ENCODE measurements at places on chromosomes 1 and 21. TPM values are rescaled to one million over a fixed set of nuclear protein-coding genes. Genes with fewer than 3 reads are reported as not detected.

Gene CCDC27
- not detected for total RNA-seq

Gene DNALI1
- total RNA-seq: 5.0 TPM

DNA sequence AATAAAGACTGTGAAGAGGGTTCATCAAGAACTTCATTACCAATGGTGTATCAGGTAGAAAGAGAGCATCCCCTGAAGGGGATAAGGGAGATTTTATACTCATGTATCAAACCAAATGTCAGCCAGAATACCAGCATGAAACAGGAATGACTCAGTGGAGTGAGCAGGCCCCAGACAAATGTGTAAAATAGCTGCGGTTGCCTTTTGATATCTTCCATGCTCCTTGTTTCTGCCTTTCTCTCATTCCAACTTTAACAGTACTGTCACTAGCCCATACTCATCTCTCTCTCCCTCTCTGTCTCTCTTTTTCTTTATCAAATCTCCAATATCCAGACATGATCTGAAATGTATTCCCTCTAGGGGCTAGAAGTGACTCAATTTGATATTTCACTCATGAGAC is 47.8 kb downstream of the GPR88 start:
- no peaks in the 10 kb centered on the region for H3K36me3 ChIP-seq
- no peak overlapping the region for H3K4me3 ChIP-seq
- H3K27ac ChIP-seq: no peak overlapping the region
- DNase-seq: peak; percentile 91

Gene FUCA1
- total RNA-seq: 8.7 TPM

Gene SLC35F3
- not detected for total RNA-seq

DNA sequence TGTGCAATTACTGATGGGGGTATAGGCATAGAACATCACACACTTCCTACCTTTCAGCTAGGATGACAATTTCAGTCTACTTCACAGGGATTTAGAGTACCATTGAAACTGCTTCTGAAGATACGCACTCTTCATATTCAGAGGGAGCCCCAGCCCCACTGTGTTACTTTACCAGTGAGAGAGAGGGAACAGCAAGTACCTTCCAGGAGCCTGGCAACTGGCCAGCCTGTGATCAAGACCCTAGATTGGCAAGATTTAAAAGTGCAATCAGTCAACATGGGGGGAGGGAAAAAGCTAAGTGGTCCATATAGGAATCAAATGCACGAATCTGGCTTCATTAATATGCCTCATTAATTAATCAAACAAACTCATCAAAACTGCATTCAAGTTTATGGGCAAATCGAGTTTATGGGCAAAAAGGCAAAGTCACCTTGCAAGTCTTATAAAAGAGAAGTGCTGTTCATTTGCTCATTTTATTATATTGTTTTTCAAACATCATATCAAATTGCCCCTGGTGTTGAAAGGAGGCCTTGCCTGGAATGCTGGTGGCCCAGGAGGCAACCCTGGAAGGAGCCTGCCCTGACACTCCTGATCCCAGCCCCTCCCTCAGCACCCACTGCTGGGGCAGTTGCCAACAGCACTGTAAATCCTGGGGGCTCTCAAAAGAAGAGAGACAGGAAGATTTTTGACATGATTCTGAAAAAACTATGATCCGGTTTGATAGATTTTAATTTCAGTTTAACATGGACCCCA is 184.9 kb upstream of the DPT start:
- DNase-seq: no peak
- H3K36me3 ChIP-seq: no peaks in the 10 kb centered on the region
- H3K4me1 ChIP-seq: no peaks in the 10 kb centered on the region
- no peak overlapping the region for H3K4me3 ChIP-seq

- H3K27ac ChIP-seq: no peak overlapping the region
- H3K4me3 ChIP-seq: no peak overlapping the region
- H3K4me1 ChIP-seq: no peaks in the 10 kb centered on the region
- H3K36me3 ChIP-seq: no peaks in the 10 kb centered on the region
- no peaks in the 10 kb centered on the region for H3K27me3 ChIP-seq
- DNase-seq: no peak
Measured at GRCh38 chr1:198845851-198846250, 207.0 kb downstream of the PTPRC start.

DNA sequence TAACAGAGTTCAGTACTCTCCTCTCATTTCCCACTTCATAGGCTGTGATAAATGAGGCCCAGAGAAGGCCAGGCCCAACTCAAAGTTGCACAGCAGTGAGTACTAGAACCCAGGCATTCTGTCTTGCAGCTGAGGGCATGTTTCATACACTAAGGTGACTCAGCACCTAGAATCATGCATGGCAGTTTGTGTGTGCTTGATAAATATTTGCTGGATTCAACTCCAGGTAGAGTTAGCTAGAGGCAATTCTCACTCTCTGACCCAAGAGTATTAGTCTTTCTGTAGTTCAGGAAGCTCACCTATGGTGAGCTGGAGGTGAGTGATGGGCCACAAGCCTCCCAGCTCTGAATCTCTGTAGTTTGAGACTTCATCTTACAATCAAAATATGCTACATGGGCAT is 10.7 kb downstream of the NKAIN1 start:
- H3K27ac ChIP-seq: no peak overlapping the region
- no peaks in the 10 kb centered on the region for H3K36me3 ChIP-seq
- no peaks in the 10 kb centered on the region for H3K4me1 ChIP-seq
- DNase-seq: no peak
- no peaks in the 10 kb centered on the region for H3K27me3 ChIP-seq

GRCh38 chr1:215292932-215293331 is 210.4 kb downstream of the KCNK2 start:
- no peak overlapping the region for H3K4me3 ChIP-seq
- DNase-seq: peak; percentile 18
- no peak overlapping the region for H3K27ac ChIP-seq
- H3K4me1 ChIP-seq: no peaks in the 10 kb centered on the region

Gene RBBP5
- 19.8 TPM for total RNA-seq

GRCh38 chr1:10601342-10602070 is 126.8 kb downstream of the PEX14 start:
- H3K36me3 ChIP-seq: no peaks in the 10 kb centered on the region
- no peak overlapping the region for H3K4me3 ChIP-seq
- DNase-seq: no peak
- no peaks in the 10 kb centered on the region for H3K27me3 ChIP-seq
- H3K27ac ChIP-seq: no peak overlapping the region

DNA sequence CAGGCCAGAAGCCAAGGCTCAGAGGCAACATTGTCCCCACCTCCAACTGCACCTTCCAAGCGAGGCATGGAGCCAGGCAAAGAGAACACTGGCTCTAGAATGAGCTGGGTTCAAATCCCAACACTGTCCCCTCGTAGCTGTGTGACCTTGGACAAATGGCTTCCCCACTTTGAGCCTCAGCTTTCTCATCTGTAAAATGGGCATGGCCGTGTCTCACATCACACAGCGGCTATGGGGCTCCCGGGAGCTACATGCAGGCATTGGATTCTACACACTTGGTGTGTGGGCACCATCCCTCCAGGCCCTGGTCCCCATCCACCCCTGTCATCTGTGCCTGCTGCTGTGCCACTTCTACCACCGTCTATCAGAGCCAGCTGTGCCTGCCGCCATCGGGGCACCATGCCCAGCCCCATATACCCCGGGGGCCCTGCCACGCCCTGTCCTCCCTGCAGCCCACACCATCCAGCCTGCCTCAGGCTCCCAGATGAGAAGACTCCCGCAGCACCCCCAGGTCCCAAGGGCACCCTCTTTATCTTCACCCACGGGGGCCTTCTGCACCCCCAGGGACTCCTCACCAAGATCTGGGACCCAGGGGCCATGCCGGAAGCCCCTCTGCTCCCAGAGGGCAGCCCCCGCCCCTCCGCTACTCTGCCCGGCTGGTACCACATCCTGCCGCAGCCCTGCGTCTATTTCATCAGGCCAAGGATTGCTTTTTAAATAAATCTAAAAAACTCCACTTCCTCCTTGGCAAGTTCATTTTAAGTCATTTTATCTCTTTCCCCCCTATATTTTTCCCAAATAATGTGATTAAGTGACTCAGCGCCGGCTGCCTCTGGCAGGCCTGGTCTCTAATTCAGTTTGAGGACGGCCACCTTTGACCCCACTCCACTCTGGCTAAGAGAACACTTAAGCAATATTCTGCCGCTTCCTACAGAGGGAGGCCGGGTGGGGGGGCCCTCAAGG is 107.8 kb upstream of the TARDBP start:
- no peaks in the 10 kb centered on the region for H3K36me3 ChIP-seq
- H3K27ac ChIP-seq: no peak overlapping the region
- DNase-seq: no peak

Gene SPRR1B
- total RNA-seq: not detected

DNA sequence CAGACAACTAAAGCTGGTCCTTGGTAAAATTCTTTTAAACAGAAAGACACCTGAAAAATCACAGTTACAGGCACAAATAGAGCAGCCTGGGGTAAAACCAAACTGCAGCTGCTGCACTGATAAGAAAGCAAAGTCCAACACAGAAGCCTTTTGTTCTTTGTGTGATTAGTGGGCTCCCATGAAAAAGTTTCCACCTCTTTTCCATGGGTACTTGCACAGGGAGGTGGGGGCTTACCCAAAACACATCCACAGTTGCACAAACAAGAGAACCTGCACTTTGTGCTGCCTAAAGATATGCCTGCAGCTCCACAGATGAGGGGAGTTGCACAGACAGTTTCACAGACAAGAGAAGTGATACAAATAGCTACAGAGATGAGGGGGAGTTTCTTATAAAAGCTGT is 106.7 kb upstream of the SLC5A9 start:
- no peaks in the 10 kb centered on the region for H3K4me1 ChIP-seq
- no peak for DNase-seq
- H3K27ac ChIP-seq: no peak overlapping the region
- no peaks in the 10 kb centered on the region for H3K27me3 ChIP-seq
- no peaks in the 10 kb centered on the region for H3K36me3 ChIP-seq
- H3K4me3 ChIP-seq: no peak overlapping the region

GRCh38 chr1:111735321-111735720 is 3.9 kb downstream of the INKA2 start:
- no peak overlapping the region for H3K4me3 ChIP-seq
- peaks cover 2% of the 10 kb centered on the region for H3K36me3 ChIP-seq
- peak; percentile 43 for DNase-seq
- peaks cover 37% of the 10 kb centered on the region for H3K4me1 ChIP-seq

DNA sequence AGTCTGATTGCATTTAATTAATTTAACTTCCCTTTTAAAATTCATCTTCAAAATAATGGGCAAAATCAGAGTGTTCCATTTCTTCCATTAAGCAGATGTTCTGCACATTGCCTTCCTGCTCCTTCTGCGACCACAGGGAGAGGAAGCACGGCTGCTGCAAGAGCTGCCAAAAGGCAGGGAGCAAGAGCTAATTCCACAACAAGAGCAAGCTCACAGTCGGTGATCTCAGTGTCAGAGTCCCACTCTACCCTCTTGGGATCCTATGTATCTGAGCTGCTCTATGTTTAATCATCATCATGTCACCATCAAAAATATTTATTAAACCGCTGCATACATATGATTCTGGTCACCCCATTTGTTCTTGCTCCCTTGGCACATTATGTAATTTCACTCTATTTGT is 255.3 kb upstream of the CAMK1G start:
- H3K4me1 ChIP-seq: no peaks in the 10 kb centered on the region
- H3K4me3 ChIP-seq: no peak overlapping the region
- no peak overlapping the region for H3K27ac ChIP-seq
- no peak for DNase-seq
- H3K36me3 ChIP-seq: no peaks in the 10 kb centered on the region

GRCh38 chr1:67429011-67429527 is 1.1 kb downstream of the SERBP1 start:
- peaks cover 12% of the 10 kb centered on the region for H3K36me3 ChIP-seq
- DNase-seq: peak; percentile 21
- H3K27me3 ChIP-seq: no peaks in the 10 kb centered on the region
- peak overlapping the region; percentile 88 for H3K27ac ChIP-seq
- peak overlapping the region; percentile 86 for H3K4me3 ChIP-seq
- peaks cover 7% of the 10 kb centered on the region for H3K4me1 ChIP-seq

Gene SPRR2G
- not detected for total RNA-seq

DNA sequence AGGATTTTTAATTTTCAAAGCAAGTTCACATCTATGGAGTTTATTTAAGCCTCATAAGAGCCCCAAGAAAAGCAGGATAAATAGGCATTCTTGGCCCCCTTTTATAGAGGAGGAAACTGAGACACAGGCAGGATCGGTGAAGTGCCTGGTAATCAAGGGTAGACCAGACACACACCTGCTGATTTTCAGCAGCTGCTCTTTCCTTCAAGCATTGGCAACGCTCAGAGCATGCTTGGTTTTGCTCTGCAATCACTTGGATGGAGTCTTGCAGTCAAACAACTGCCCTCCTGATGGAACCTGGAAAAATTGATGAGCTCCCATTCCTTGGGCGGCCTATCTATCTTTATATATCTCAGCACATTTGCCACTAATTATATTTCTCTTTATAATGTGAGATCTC is 478.9 kb upstream of the CAMK1G start:
- no peak overlapping the region for H3K4me3 ChIP-seq
- H3K27me3 ChIP-seq: peaks cover 2% of the 10 kb centered on the region
- H3K36me3 ChIP-seq: no peaks in the 10 kb centered on the region
- no peak overlapping the region for H3K27ac ChIP-seq

Gene CLEC20A
- not detected for total RNA-seq

DNA sequence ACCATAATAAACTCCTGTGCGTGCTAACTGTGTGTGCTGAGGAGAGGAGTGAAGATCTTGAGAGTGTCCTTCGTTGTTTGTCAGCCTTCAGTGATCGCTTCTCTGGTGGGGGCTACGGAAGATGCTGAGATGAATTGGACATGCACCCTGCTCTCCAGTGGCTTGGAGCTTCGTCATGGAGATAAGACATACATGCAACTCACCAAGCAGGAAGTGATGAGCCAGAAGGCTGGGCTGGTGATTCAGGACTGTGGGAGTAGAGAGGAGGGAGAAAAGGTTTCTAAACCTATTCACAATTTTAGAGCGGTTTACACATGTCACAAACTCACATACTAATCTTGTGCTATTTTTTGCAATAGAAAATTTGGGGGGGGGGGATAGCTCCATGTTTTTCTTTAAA is 128.9 kb upstream of the ADAR start:
- no peak overlapping the region for H3K4me3 ChIP-seq
- H3K4me1 ChIP-seq: no peaks in the 10 kb centered on the region
- no peak for DNase-seq
- H3K27ac ChIP-seq: no peak overlapping the region
- H3K27me3 ChIP-seq: no peaks in the 10 kb centered on the region

Gene RORC
- under 0.01 TPM for total RNA-seq

All from fibroblast of lung (primary cell).